ENCODE measurements at places on chromosomes 3 and 15.

DNA sequence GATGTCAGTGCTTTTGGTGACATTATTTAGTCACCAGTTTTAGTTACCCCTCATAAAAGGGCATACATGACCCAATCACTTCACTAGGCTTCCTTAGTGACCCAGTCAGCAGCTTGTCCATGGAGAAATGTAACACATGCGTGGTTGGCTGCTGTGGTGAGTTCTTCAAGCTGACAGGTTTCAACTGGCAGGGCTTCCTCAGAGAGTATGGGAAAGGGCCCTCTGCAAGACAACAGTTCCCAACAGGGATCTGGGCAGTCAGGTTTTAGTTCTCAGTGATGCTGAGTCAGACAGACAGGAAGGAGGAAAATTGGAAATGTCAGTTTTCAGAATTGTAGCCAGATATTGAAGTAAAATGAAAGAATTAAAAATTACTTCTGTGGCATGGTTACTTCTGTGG, 282.5 kb downstream of the TBL1XR1 start:
- DNase-seq = no peak

GRCh38 chr3:4614927-4615326, 121.8 kb downstream of the ITPR1 start:
- DNase-seq = no peak

- no peak for DNase-seq
Measured at GRCh38 chr3:59876533-59877062, 826.8 kb upstream of the CFAP20DC start.

DNA sequence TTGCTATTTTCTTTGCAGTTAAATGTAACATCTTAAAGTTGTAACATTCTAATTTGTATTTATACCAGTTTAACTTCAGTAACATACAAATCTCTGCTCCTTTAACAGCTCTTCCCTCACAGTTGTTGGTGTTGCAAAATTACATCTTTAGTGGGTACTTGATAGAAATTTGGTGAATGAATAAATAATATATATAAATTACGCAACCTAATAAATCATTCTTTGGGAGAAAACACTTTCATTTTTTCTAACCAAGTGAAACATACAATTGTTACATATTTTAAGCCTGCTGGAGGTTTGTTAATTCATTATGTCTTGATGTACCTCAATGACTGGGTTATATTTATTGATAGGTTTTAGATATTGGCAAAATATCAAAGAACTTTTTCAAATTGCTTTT, 118.8 kb downstream of the PLD1 start:
- DNase-seq = no peak

- DNase-seq = no peak
Measured at GRCh38 chr15:56227780-56228179, 15.9 kb downstream of the RFX7 start.

DNA sequence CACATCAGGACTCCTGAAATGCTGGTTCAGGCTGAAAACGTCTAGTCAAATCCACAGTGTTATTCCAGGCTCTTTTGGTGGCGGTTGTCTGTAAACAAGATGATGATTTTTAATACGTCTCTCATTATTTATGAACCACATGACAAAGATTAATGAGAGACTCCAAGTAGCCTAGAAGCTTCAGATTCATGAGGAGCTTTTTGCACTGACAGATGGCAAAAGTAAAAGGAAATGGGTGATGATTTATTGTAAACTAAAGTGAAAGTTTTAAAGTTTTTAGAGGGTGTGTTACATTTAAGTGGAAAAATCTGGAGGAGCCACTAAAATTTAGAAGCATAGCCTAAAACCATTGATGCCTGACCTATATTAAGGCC, 77.0 kb downstream of the BBX start:
- DNase-seq = no peak

DNA sequence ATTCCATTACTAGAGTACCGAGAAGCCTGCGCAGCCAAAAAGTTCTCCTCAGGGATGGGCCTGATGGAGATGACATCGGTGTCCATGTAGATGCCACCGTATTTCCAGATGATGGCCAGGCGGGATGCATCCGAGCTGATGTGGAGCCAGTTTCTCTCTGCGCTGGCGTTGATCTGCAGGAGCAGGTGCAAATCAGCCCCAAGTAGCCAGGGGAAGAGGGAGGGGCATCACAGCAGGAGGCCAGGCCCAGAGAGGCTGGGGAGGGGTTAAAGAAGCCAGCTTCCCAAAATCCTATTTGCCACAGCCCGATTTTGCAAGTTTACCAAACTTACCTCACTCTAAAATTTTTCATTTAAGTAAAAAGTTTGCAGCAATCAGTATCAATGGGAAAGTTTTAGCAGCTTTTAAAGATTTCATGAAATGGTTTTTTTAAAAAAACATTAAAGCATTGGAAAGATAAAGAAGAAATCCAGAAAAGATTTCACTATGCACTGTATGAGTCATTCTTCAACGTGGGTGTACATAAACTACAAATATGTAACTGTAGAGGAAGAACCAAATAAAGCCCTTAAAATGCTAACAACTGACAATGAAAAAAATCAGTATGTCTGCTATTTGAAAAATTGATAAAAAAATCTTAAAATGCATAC, 7.4 kb downstream of the A4GNT start:
- no peak for DNase-seq

DNA sequence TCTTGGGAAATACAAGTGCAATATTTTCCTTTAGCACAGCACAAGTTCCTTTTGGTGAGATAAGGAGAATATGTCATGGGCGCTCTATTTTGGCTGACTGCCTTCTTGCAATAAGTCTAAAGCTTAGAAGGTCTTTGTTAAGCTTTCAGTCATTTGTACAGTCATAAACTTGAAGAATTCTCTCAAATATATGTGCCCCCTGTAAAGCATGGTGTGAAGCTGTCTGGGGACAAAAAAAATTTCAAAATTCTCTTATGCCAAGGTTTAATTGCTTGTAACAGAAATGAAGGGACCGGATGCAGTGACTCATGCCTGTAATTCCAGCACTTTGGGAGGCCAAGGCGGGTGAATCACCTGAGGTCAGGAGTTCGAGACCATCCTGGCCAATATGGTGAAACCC, 21.7 kb upstream of the ARID3B start:
- no peak for DNase-seq

GRCh38 chr3:149577801-149578200, 80.0 kb downstream of the WWTR1 start:
- DNase-seq = no peak

DNA sequence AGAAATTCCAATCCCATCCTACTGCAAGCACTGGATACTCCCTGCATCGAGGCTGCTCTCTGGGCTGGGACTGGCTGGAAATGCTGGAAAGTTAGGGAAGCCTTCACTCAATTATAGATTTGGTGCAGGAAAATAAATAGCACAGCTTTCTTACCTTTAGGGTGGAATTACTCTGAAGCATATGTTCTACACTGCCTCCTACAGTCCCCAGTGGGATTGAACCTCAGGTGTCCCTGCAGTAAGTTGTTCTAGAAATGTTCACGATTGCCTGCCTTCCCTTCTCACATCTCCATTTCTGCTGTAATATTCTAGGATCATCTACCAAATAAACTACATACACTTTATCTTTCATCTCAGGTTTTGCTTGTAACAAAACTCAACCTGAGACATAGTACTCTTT, 536.7 kb upstream of the LMCD1 start:
- no peak for DNase-seq

DNA sequence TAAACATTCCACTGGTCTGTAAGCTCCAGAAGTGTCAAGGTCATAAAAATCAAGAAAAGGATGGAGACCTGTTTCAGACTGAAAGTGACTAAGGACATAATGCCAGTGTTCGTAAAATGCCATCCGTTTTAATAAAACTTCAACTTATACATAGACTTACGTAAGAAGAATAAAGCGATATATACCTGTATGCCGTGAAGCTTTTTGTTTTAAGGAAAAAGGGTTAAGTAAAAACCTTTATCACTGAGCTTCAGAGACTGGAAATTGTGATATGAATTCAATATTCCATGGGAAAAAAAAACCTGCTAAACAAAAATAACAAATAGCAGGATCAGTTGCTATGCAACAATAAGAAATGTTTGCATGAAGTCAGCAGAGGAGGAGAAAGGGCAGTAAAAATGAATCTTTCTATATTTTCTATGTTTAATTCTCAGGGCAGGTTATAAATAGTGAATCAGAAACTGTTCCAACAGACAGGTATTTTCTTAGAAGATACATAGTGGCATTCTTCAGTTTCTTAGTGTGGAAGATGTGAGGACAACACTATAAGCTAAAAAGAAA, 42.5 kb downstream of the CHSY1 start:
- DNase-seq = no peak

DNA sequence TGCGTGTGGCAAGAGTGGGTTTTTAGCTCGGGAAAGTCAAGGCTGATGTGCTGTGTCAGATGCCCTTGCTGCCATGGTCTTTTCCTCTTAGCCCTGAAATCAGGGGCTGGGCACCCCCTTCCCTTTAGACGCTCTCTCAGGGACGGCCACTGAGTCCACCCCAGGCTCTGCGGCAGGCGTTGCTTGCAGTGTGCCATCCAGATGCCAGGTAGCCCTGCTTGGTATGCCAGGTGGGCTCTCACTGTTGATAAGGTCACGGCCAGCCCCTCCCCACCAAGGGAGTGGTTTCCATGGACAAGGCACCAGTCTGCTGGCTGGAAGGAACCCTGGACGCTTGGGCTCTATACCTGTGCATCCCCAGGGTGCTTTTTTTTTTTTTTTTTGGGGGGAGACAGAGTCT, 24.6 kb downstream of the FGD5 start:
- no peak for DNase-seq

DNA sequence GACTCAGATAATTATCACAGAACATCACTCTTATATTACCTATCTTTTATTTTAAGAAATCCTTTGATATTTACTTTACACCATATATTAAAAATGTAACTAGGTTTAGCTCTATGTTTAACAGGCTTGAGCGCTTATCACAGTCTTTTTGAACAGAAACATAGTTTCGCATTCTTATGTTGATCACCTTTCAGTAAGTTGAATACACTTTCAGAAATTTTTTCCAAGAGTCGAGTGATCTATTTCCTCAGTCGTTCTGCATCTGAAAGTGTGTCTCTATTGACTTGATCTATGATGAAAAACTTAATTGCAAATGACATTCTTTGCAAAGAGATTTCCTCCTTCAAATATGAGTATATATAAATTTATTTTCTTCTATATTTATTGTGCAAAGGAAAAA, 516.6 kb upstream of the KCNMB2 start:
- no peak for DNase-seq

GRCh38 chr15:36996538-36997181, 103.7 kb downstream of the MEIS2 start:
- DNase-seq = no peak

- no peak for DNase-seq
Measured at GRCh38 chr3:99960123-99960878, 142.6 kb downstream of the CMSS1 start.

DNA sequence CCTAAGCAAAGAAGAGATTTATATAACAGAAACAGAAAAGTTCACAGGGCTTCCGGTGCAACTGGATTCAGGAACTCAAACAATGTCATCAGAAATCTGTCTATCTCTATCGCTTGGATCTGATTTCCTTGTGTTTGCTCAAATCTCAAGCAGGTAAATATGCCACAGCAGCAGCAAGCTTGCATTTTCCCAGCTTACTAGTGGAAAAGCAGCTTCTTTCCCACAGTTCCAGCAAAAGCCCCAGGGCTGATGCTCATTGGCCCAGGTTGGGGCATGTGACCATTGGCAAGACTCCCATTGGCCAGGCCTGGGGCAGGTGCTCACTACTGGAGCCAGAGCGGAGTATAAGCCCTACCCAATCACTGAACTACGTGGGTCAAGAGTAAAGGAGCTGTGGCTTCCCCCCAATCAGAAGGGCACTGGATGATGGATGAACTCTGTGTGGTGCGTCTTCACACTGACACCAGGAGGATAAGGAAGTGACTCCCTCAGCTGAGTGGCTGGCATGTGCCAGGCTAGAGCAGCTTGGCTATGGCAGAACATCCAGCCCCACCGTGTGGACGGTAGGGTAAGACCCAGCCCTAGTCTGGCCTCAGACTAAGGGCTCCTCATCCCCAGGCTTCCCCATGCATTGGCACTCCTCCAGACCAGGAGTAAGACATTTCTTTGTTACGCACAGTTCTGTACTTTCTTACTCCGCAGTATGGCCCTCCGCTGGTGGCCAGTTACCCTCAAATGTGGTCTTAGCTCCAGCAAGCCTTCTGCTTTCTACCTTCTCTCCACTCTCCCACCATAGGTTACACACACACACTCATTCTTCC, 13.1 kb upstream of the VIPR1 start:
- no peak for DNase-seq

GRCh38 chr3:154023148-154023547, 98.0 kb upstream of the ARHGEF26 start:
- DNase-seq = no peak

GRCh38 chr3:156017352-156018030, 102.9 kb upstream of the KCNAB1 start:
- no peak for DNase-seq

GRCh38 chr15:85044894-85045293, 63.2 kb downstream of the PDE8A start:
- no peak for DNase-seq

- no peak for DNase-seq
Measured at GRCh38 chr3:128229106-128229857, 76.0 kb downstream of the EEFSEC start.

GRCh38 chr3:3531476-3531875, 267.8 kb upstream of the LRRN1 start:
- DNase-seq = no peak

- no peak for DNase-seq
Measured at GRCh38 chr3:133871368-133872090, 24.2 kb downstream of the RAB6B start.

- DNase-seq = peak; percentile 27
Measured at GRCh38 chr3:31724651-31725050, 191.9 kb downstream of the STT3B start.

GRCh38 chr3:66487465-66487864, 13.4 kb downstream of the LRIG1 start:
- no peak for DNase-seq

DNA sequence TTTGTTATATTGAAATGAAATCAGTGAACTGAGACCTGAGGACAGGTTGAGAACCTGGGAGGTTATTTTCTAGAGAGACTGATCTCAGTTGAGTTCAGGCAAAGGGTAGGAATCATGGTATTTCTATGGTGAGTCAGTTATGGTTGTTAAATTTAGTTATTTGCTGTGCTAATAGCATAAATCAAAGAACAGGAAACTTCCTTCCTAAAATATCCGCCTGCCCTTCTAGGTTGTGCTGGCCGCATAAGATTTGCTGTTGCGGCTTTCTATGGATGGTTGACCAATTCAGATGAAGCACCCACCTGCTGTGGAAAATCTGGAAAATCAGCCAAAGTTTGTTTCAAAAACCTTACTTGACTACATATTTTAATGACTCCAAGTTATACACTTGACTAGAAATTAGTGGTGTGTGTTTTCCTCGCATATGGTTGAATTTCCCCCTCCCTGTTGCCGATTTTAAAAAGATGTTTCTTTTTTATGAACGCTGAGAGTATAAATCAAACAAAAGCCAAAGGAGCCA, 52.6 kb downstream of the PLCL2 start:
- DNase-seq = no peak
